AG04449 (cell line): ENCODE measurements at places on chromosomes 6 and 20.

DNA sequence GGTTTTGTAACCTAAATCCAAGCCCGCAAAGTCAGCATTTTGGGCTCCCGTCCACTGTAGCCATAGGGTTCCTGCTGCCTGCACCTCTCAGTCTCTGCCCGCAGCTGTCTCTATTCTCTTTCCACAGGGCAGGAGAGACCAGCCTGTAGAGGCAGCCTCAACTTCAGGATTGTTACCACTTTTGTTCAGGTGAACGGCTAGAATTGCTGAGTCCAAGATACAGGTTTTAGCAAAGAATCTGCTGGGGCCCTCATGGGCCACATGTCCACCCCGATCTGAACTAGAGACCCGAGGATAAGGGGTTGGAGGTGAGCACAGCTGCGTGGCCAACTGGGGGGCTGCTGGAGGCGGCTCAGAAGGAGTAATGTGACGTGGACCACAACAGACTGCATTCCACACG lies 137.7 kb upstream of the C6orf118 start:
- no peak for DNase-seq

DNA sequence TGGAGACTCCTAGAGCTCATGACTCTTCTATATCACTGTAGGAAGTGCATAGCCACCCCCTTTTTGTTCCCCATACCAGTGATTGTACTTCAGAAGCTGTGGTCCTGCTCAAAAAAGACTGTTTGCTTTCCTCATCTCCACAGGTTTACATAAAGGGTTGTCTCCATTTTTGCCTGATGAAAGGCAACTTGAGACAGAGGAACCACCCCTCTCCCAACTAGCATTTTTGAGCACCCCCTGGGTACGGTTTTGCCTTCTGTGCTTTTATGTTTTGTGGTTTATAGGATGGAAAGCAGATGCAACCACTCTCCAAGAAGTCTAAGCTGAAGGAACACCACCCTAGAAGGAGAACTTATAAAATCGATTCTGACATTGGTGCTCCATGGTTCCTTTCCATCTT lies 127.7 kb upstream of the SUPT3H start:
- DNase-seq = no peak

- DNase-seq = no peak
Measured at GRCh38 chr6:34559651-34560365, 3.7 kb upstream of the SPDEF start.

- no peak for DNase-seq
Measured at GRCh38 chr6:2859185-2859700, 17.6 kb upstream of the SERPINB1 start.

GRCh38 chr20:9919271-9920014 lies 80.6 kb upstream of the PAK5 start:
- no peak for DNase-seq

- DNase-seq = no peak
Measured at GRCh38 chr6:153668758-153669157, 370.3 kb upstream of the OPRM1 start.

DNA sequence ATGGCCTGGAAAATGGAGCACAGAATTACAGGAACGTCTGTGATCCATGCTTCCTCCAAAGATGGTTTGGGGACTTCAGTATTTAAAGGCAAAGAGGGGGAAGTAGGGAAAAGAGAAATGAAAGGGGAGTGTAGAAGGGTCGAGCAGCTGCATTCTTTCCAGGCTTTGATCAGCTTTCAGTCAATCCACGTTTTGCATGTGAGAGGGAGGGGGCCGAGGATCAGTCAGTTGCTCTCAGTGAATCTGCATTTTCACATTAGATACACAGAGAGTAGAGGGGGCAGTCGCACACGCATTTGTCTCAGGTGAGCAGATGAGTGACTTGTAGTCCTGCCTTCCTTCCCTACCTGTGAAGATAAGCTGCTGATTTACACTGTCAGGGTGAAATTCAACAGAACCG lies 78.8 kb downstream of the FOXF2 start:
- DNase-seq = no peak

- peak; percentile 78 for DNase-seq
Measured at GRCh38 chr6:33672808-33673207, 38.7 kb downstream of the UQCC2 start.

- no peak for DNase-seq
Measured at GRCh38 chr6:167407239-167408064, 82.6 kb downstream of the TTLL2 start.

DNA sequence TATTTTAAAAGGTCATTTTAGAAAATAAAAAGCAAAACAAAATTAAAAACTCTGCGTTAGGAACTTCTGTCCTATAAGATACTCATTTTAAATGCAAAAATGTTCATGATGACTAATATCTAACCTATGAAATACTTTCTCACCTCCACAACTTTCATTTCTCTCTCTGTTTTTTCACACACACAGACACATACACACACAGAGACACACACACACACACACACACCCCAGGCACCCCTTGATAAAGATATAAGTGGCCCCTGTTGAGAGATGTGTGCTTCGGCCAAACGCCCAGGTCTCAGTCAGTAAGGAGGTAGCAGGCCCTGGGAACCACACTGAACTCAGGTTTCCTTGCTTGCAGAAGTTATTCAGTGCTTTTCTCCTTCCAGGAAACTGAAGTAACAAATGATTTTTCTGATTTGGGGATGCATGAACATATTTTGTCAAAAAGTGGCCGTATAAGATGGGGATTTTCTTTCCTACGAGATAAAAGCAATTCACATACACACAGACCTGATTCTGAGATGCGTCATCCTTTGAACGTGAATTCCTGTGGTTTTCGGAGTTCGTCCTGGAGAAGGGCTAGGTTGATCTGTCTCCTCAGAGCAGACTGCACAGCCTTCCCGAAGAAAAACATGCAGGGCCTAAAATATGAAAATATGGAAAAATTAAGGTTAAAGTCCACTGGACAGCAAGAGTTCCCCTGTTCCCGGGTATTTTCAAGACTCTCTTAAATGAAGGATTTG lies 306.8 kb upstream of the FOXQ1 start:
- DNase-seq = no peak

DNA sequence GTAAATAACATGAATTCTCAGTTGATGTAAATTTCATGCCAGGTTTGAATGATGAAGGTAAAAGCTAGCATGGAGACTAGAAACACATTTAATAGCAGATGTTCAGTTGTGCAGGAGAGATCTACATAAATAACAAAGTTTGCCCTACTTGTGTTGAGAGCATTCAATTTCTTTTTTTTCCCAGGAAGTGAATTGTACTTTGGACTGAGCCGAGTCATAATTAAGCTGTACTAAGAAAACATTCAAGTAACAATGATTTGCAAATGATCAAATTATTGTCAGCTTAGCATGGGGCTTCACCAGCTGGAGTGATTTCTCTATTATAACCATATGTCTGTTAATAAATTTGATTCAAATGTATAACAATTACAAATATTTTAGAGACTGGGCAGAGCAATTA lies 893.5 kb upstream of the MAP3K7 start:
- DNase-seq = no peak

GRCh38 chr20:58576603-58576970 lies 61.4 kb upstream of the APCDD1L start:
- DNase-seq = no peak

GRCh38 chr20:48607544-48607865 lies 220.3 kb downstream of the PREX1 start:
- DNase-seq = no peak

- DNase-seq = no peak
Measured at GRCh38 chr6:99613705-99614429, 7.2 kb downstream of the PRDM13 start.

DNA sequence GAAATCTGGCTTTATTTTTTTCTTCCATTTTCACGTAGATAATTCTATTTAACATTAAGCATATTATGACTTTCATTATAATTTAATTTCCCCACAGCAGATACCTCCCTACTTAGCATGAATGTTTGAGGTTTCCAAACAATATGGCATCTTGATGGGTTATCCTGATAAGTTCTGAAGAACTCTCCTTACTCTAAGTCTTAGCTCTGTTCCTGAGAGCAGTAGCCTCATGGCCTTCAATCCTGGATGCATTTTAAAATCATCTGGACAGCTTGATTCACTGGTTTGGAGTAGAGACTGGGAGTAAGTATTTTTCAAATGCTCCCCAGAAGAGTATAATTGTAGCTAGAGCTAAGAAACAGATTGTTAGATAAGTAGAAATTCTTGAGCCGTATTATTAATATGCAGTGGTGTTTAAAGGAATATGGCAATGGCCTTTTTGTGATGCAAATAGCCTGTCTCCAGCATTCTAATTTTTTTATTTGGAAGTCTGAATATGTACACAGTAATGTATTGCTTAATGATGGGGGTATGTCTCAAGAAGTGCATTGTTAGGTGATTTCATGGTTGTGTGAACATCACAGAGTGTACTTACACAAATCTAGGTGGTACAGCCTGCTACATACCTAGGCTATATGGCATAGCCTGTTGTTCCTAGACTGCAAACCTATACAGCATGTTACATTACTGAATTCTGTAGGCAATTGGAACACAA lies 110.5 kb upstream of the EEF1E1 start:
- DNase-seq = no peak

DNA sequence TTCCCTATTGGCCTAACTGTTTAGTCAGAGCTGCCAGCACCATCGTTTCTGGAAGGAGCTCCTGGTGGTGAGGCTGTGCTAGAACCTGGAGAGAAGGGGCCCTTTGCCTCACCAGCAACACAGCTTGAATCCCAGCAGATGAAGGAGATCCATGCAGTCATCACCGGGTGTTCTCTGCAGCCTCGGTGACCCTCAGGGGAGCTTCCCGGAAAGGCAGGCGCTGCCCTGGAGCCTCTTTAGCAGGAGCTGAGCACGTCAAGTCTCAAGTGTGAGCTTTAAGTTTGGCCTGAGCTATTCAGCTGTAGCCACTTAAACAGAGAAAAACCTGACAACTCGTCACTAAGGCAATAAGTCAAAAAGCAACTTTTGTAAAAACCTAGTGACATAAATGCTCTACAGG lies 181.2 kb upstream of the FOXQ1 start:
- DNase-seq = no peak

DNA sequence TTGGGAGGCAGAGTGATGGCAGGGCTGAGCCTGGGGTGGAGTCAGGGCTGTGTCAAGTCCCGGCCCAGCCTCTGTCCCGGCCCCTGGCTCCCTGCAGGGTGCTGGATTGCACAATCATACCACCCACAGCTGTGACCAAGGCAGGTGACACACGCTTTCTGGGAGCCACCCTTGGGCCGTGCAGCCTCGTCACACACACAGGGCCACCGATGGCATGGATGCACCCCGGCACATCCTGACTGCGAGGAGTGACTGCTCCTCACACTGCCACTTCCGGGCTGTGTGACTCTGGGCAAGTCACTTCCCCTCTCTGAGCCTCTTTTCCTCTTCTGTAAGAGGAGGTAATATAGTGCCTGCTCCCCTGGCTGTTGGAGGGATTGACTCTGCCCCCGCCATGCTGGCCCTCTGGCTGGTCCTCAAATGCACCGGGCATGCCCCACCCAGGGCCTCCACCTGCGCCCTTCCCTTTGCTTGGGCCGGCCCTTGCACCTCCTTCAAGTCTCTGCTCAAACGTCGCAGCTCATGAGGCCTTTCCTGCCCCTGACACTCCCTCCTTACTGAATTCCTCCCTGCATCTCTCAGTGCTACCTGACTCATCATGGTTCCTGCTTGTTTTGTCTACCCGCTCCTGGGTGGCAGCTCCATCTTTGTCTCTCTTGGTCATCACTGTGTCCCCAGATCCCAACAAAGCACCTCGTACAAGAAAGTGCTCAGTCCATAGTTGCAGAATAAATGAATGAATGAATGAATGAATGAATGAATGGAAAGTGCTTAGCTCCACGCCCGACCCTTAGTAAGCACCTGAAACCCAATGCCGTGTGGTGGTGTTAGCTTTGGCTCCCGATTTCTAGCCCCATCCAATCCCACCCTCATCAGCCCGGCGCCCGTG lies 93.5 kb downstream of the CEBPB start:
- no peak for DNase-seq

GRCh38 chr6:64815718-64816117 lies 891.3 kb downstream of the EYS start:
- no peak for DNase-seq

- no peak for DNase-seq
Measured at GRCh38 chr6:11283629-11284028, 51.2 kb upstream of the NEDD9 start.
